ENCODE measurements at places on chromosomes 2 and 18.

DNA sequence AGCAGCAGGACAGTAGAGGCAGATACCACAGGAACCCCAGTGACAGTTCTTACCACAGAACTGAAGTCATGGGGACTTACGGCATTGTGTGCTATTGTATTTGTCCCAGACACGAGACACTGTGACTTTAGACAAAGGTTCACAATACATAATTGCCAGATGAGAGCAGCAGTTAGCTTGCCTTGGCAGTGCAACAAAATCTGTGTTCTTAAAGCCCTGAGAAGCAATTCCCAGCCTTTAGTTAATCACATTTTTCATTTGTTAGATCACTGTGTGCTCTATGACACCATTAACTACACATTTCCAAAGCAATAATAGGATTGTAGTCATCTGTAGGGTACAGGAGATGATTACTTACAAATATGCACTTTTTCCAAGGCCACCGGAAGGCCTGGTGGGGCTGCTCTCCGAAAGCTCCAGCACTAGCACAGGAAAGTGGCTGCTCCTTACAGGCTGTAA is 97.5 kb upstream of the LDLRAD4 start:
- DNase-seq, result no peak

GRCh38 chr18:10153924-10154752 is 240.3 kb downstream of the VAPA start:
- DNase-seq, result no peak

- DNase-seq, result no peak
Observed at GRCh38 chr2:51165534-51166260, 133.8 kb upstream of the NRXN1 start.

- no peak for DNase-seq
Observed at GRCh38 chr18:40672590-40672989, 1282.4 kb upstream of the PIK3C3 start.

DNA sequence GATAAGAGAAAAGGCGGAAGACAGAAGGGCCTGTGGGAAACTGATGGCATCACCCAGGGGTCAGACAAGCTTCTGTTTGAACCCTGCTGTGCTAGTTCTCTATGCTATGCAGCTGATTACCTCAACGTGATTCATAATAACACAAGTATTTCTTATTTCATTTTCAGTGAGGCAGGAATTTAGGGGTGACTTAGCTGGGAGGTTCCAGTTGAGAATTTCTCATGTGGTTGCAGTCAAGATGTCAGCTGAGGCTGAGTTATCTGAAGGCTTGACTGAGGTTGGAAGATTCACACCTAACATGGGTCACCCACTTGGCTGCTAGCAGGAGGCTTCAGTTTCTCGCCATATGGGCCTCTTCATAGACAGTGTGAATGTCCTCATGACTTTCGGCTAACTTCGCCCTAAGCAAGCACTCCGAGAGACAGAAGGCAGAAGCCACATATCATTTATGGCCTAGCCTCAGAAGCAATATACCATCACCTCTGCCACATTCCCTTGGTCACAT is 34.0 kb upstream of the TMEM131 start:
- DNase-seq, result no peak

GRCh38 chr2:133748007-133748700 is 179.9 kb upstream of the NCKAP5 start:
- DNase-seq, result no peak

GRCh38 chr2:207437524-207438143 is 92.1 kb upstream of the CREB1 start:
- DNase-seq, result no peak

- DNase-seq, result no peak
Observed at GRCh38 chr2:226738191-226738820, 61.3 kb downstream of the IRS1 start.

- DNase-seq, result no peak
Observed at GRCh38 chr2:86556508-86556907, 6.7 kb downstream of the CHMP3 start.

DNA sequence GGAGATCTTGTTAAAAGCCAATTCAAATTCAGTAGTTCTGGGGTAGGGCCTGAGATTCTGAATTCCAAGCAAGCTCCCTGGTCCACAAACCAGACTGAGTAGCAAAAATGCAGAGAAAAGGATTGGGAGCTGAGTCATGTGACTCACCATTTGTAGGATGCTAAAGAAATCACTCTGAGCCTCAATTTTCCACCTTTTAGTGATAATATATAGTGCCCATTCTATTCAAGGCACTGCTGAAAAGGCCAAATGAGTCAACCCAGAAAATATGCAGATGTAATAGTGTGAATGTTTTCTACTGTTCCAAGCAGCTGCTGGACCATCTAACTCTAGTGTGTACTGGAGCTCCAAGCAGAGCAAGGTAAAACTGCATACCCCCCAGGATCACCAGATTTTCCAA is 47.2 kb downstream of the SLC14A2 start:
- no peak for DNase-seq

- DNase-seq, result no peak
Observed at GRCh38 chr2:28325173-28325566, 67.5 kb upstream of the FOSL2 start.

DNA sequence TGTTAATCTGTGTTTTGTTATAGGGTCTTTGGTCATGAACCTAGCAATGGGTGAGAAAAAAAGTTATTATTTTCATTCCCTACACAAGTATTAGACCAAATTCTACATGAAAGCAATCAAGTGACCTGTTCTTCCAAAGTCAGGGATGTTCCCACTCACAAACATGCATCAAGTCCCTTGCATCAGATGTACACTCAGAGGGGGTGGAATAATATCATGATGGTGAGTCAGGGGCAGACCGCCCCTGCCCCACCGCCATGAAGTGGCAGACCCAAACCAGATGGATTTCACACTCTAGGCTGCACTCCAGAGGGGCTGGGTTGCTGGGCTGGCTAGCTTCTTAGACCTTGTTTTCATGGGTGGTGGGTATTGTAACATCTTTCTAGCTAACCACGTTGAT is 91.4 kb downstream of the ACAA2 start:
- DNase-seq, result no peak
